ENCODE measurements at places on chromosomes 1 and 21.

DNA sequence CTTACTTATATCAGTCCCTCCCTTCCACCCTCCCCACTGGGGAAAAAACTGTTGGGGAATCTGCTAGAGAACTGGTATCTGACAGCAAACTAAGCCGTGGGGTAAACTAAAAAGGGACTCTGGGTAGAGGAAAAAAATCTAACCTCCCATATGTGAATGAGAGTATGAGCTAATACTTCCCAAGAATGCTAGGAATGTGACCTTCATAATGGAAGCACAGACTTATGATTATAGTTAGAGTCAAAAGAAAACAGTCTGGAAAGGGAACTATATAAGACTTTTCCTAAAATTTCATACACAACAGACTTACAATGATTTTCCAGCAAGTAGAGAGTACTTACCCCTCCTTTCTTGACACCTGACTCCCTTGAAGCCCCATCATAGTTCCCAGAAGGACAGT lies 23.0 kb upstream of the RBBP5 start:
- DNase-seq, result no peak

DNA sequence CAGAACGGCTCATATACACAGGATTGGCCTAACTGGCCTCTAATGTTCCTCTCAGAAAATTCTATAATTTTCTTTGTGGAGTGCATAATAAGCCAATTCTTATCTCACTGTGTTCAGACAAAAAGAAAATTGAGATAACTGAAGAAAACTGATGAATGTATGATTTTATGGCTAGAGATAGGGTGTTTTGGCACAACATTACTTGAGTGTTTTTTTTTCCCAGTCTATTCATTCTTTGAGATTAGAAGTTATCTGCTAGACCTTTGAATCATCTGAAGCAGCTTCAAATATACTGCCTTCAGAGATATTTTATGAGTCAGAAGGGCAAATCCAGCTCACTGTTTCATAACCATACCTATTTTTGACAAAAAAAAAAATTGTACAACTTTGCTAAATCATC lies 85.6 kb downstream of the VAV3 start:
- no peak for DNase-seq

DNA sequence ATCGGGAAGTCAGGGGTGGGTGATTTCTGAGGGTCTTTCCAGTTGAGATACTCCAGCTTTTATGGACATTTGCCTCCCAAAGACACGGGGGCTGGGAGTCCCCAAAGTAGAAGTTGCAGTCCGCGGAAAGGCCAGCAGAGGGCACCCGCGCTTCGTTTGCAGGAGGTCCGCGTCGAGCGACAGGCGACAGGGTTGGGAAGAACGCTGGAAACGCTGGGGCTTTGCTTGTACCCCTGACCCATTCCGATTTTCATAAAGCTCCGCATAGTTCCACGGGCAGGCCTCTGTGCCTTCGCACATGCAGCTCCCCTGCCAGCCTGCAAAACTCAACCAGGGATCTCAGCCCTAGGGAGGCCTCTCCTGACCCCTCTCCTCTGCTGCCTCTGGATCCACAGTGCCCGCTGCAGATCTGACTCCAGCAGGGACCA lies 44.2 kb upstream of the LAPTM5 start:
- no peak for DNase-seq

- no peak for DNase-seq
Measured at GRCh38 chr1:228275179-228275429, 67.3 kb downstream of the OBSCN start.

- no peak for DNase-seq
Measured at GRCh38 chr1:231879296-231879695, 252.7 kb downstream of the DISC1 start.
